ENCODE measurements at places on chromosomes 6 and 20.

GRCh38 chr6:140464720-140465119, 1090.3 kb upstream of the CITED2 start:
- no peak for DNase-seq

GRCh38 chr20:7667194-7667593, 273.1 kb downstream of the HAO1 start:
- no peak for DNase-seq

DNA sequence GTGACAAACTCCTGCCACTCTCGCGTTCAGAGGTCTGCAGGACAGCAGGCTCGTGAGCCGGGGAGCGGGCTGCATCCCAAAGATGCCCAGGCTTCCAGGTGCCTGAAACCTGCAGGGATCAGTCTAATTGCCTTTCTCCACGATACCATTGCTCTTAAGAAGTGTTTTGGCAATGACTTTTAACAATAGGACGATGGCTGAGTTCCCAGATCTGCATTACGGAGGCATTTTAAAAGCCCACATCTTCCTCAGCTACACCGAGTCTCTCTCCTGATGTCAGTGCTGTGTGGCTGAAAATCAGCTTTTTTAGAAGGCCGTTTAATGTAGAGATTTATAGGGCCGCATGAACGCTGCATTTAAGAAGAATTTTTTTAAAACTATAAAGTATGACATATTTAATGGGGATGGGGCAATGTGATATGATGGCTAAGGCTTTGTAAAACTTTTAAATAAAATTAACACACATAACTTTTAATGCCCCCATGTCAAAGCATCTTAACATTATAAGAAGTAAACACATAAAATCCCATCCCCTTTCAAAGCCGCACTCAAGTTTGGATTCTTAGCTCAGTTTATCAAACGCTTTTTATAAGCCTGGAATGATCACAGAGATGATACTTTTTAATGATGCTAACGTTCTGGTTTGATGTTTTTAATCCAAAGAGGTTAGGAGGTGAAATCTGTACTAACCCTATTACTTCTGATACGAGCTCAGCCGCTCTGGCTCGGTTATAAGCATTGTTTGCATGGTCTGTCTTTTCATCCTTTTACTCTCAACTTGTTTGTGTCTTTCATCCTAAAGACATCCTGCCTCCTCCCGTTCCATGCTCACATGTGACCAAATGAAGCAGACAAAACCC, 386.0 kb downstream of the SMOC2 start:
- no peak for DNase-seq

DNA sequence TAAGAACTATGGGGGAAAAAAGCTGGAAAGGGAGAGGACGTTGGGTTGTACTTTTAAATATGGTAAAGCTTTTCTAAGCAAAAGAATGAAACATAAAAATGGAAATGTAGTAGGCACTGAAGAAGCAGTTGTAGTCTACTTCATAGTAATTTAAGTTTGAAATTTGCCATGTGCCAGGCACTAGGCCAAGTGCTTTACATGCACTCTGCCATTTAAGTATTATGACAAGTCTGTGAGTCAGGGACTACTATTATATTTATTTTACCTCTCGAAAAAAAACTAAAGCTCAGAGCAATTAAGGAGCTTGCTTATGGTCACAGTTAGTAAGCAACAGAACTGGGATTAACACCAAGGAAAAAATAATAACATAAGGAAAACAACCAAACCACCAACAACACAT, 257.8 kb downstream of the GMDS start:
- DNase-seq = no peak

- DNase-seq = no peak
These were observed 27.7 kb upstream of the ENPP4 start for GRCh38 chr6:46102123-46102522.

Data from NCI-H2029 treated with DMSO at 0.1 percent for 48 hours (cell line).